ENCODE measurements at places on chromosomes 7 and 10.

GRCh38 chr7:133709036-133709880 lies 417.9 kb upstream of the LRGUK start:
- H3K27me3 ChIP-seq: no peaks in the 10 kb centered on the region
- no peaks in the 10 kb centered on the region for H3K36me3 ChIP-seq
- no peaks in the 10 kb centered on the region for H3K4me1 ChIP-seq
- H3K27ac ChIP-seq: peak overlapping the region; percentile 49
- no peak overlapping the region for H3K4me3 ChIP-seq
- DNase-seq: no peak

DNA sequence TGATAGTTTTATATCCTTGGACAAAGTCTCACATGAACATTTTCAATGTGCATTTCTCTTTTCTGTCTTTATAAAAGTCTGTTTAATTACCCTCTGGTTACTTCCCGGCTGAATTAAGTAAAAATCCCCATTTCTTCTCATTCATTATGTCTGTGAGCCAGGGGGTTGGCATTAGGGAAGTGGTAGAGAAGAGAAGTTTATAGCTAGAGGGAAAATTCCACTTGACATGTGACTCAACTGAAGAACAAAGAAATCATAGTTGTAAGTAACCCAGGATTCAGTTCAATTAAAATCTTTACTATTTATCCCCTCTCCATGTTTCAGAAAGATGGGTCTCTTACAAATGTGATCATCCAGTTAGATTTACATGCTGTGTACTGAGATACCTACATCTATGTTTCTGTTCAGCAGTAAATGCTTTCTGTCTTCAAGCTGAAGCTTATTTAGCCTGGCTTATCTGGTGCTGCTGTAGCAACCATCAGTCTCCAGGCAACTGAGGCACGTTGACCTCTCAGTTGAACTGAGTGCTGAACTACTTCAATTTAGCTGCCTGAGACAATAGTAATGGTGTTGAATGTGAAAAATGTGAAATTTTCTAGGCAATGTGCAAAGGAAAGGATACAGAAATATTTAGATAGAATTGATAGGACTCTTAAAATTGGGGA lies 181.6 kb downstream of the MLLT10 start:
- peaks cover 16% of the 10 kb centered on the region for H3K4me1 ChIP-seq
- peaks cover 40% of the 10 kb centered on the region for H3K36me3 ChIP-seq
- H3K27ac ChIP-seq: no peak overlapping the region
- no peak for DNase-seq
- no peaks in the 10 kb centered on the region for H3K27me3 ChIP-seq

DNA sequence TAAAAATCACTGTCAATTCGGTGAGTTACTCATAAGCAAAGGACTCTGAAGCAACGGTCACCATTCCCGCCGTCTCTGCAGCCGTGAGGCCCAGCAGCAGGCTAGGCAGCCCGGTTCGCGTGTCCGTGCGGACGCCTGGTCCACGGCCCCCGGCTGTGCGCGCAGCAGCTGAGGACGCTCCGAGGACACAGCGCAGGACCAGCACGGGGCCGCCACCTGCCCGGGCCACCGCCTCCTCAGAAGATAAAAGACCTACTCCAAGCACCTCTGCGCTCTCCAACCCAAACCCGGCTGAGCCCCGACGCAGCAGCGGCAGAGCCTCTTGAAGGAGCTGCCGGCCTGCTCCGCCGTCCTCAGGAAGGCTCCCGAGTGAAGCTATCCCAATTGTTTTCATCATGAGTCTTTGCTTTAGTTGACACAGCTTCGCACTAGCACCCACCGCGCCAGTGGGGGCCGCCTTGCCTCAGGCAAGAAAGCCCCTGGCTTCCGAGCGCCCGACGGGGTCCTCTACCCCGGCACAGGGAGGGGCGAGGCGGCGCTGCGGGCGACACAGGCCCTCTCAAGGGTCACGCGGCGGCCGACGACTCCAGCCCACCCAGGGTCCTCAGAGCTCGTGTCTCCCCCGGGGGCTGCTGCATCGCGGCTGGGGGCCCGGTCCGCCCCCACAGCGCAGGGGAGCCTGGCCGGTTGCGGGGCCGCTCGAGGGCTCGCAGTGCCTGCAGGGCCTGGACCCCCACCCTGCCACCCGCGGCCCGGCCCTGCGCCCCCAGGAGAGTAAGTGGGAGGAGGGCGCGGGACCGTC lies 16.9 kb upstream of the GPR146 start:
- DNase-seq: no peak
- peaks cover 26% of the 10 kb centered on the region for H3K4me1 ChIP-seq
- H3K36me3 ChIP-seq: no peaks in the 10 kb centered on the region
- no peaks in the 10 kb centered on the region for H3K27me3 ChIP-seq

DNA sequence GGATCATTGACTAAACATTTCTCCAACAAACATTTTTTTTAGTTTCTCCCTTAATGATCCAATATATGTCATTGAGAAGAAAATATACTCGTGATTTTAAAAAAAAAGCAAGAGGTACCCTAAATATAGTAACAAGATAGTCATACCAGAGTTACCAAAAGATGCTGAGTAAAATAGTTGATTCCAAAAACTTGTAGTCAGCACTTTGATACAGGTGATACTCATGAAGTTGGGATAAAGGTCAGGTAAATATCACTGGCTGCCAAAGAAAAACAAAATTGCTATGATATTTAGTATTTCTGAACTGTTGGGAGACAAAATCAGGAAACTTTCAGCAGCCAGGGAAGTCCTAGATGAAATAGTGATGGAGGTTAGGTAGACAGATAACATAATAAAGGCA lies 225.3 kb downstream of the DYNC1I1 start:
- H3K27me3 ChIP-seq: peaks cover 8% of the 10 kb centered on the region
- no peak overlapping the region for H3K27ac ChIP-seq
- no peak for DNase-seq
- no peaks in the 10 kb centered on the region for H3K36me3 ChIP-seq
- H3K4me3 ChIP-seq: no peak overlapping the region
- H3K4me1 ChIP-seq: no peaks in the 10 kb centered on the region

DNA sequence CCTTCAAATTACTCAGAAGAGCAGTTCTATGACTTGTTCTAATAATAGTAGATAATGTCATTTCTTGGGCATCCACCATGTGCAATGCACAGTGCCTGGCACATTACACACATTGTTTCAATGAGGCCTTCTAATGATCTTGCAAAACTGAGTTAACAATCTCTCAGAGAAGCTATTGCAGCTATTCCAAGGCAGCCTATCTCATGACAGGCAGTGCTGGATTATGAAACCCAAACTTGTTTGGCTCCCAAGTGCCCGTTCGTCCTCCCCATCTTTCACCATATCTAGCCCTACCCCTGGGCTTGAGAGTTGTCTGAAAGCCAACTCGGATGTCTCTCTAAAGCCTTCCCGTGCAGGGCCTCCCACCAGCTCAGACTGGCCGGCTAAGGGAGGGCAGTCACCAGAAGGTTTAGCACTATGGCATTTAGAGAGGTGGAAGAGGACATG lies 405.1 kb downstream of the PLXNA4 start:
- peaks cover 8% of the 10 kb centered on the region for H3K27me3 ChIP-seq
- no peak overlapping the region for H3K4me3 ChIP-seq
- no peaks in the 10 kb centered on the region for H3K36me3 ChIP-seq
- no peaks in the 10 kb centered on the region for H3K4me1 ChIP-seq

DNA sequence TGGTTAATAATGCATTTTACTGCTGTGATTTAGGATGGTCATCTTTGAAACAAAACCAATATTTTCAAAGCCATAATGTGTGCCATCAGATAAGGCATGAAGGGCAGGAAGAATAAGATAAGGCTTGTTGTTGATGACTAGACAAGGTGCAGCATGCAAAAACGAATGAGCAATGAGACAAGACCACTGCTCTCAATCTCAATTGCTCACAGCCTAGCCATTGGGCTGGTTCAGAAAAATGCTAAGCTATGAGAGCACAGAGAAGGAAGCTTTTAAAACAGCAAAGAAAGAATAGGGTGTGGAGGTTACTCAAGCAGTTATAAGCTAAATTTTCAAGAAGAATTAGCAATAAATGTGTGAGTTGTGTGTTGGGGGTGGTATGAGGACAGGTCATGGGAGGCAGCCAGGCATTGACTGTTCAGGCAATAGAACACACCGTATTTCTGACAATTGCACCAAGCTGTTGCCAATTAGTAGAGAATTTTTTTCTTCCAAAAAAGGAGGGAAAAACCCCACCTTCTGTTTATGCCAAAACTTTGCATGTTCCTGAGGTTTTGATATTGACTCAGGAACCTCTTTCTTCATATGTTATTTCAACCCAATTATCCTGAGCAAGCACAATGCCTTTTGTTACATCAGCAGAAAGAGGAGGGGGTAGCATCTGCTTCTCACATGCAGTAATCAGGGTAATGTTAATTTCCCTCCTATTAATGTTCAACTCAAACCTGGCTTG lies 276.5 kb downstream of the HDAC9 start:
- no peaks in the 10 kb centered on the region for H3K36me3 ChIP-seq
- H3K27ac ChIP-seq: no peak overlapping the region
- no peaks in the 10 kb centered on the region for H3K4me1 ChIP-seq
- H3K27me3 ChIP-seq: no peaks in the 10 kb centered on the region
- no peak overlapping the region for H3K4me3 ChIP-seq

DNA sequence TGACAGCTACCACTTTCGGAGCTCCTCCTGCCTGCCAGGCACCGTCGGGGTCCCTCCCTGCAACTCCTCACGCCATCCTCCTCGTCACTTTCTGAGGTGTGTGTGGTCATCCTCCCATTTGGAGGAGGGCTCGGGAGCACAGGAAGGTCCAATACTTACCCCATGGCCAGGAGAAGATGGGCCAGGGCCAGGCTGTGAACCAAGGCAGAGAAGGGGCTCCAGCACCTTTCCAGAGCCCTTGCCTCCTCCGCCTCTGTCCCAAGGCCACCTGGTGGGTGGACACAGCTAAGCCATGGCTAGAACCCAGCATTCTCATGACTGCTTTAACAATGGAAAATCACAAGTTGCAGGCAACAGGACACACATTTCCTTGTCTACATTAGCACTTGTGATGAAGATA lies 215.5 kb downstream of the TCERG1L start:
- no peak overlapping the region for H3K4me3 ChIP-seq
- no peaks in the 10 kb centered on the region for H3K4me1 ChIP-seq
- H3K27ac ChIP-seq: no peak overlapping the region
- DNase-seq: no peak

- no peak for DNase-seq
- H3K27ac ChIP-seq: no peak overlapping the region
- no peak overlapping the region for H3K4me3 ChIP-seq
Measured at GRCh38 chr10:10758306-10758705, 259.4 kb upstream of the CELF2 start.

GRCh38 chr7:30683816-30684215 lies 1.6 kb upstream of the CRHR2 start:
- peaks cover 13% of the 10 kb centered on the region for H3K4me1 ChIP-seq
- peaks cover 69% of the 10 kb centered on the region for H3K27me3 ChIP-seq
- H3K4me3 ChIP-seq: no peak overlapping the region
- H3K36me3 ChIP-seq: no peaks in the 10 kb centered on the region
- H3K27ac ChIP-seq: no peak overlapping the region

DNA sequence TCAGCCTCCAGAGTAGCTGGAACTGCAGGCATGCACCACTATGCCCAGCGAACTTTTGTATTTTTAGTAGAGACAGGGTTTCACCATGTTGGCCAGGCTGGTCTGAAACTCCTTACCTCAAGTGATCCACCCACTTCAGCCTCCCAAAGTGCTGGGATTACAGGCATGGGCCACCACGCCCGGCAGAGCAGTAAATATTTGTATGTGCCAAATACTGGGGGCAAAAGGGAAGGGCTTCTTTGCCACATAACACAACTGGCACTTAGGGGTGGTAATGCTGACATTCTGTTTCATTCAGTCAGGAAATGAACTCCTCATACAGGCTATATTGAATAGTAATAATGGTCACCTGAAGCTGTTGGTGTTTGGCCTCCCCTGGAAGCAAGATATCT lies 41.6 kb downstream of the ACSM6 start:
- peaks cover 3% of the 10 kb centered on the region for H3K36me3 ChIP-seq
- no peaks in the 10 kb centered on the region for H3K27me3 ChIP-seq
- no peak overlapping the region for H3K27ac ChIP-seq
- no peak for DNase-seq

- peak overlapping the region; percentile 4 for H3K4me3 ChIP-seq
- H3K27ac ChIP-seq: peak overlapping the region; percentile 88
- peaks cover 16% of the 10 kb centered on the region for H3K36me3 ChIP-seq
- no peak for DNase-seq
- peaks cover 32% of the 10 kb centered on the region for H3K4me1 ChIP-seq
Measured at GRCh38 chr7:2101630-2102374, 130.9 kb downstream of the MAD1L1 start.

DNA sequence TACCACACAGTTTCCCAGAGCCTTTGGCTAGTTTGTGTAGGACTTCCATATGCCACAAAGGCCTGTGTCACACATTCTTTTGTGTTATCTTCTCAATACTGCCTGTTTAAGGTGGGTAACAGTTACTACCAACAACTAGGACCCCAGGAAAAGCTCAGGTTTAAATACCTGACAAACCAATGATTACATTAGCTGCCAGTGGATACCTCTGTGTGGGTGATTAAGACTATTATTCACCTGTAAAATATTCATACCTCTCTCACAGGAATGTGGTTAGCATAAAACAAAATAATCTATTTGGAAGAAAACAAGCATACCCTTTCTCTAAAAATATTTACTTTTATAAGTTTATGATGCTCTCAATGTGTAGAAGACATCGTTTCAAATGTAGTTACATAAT lies 1007.7 kb downstream of the NRG3 start:
- H3K4me3 ChIP-seq: no peak overlapping the region
- H3K36me3 ChIP-seq: no peaks in the 10 kb centered on the region
- H3K27me3 ChIP-seq: no peaks in the 10 kb centered on the region
- H3K4me1 ChIP-seq: no peaks in the 10 kb centered on the region
- DNase-seq: no peak

DNA sequence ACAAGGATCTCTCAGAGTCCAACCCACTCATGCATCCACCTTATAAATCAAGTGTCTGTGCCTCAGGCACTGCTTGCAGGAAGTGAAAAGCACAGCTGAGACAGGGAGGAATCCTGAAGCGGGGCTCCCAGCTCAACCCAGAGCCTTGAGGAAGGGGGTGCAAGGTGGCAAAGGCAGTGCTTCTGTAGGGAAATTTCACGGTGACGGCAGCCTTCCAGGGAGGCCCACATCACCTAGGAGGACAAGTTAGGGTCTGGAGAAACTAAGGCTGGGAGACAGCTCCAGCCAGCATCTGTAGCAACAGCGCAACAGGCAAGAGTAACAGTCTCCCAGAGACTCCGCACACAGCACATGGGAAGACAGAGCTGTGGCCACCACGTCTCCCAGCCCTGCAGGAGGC lies 2.7 kb downstream of the AOC1 start:
- H3K36me3 ChIP-seq: no peaks in the 10 kb centered on the region
- H3K4me1 ChIP-seq: peaks cover 3% of the 10 kb centered on the region
- H3K4me3 ChIP-seq: no peak overlapping the region
- H3K27me3 ChIP-seq: peaks cover 49% of the 10 kb centered on the region

Data from effector memory CD8-positive, alpha-beta T cell (primary cell).